Thoracic aorta endothelial cell (primary cell): ENCODE measurements at places on chromosomes 1 and 21. TPM values are rescaled to one million over a fixed set of nuclear protein-coding genes. Genes with fewer than 3 reads are reported as not detected.

The RAB25 gene
- not detected in 2 replicates for total RNA-seq

The PTPN22 gene
- 6.0 and 15.8 TPM in 2 replicates for total RNA-seq

The UCK2 gene
- total RNA-seq = 91.8 and 120 TPM in 2 replicates

The PADI4 gene
- total RNA-seq = not detected in 2 replicates

The DCDC2B gene
- not detected in 2 replicates for total RNA-seq

The PROX1 gene
- 0.53 and 2.1 TPM in 2 replicates for total RNA-seq

The MAP10 gene
- total RNA-seq = 1.9 and 2.8 TPM in 2 replicates

The OR2L2 gene
- total RNA-seq = not detected in 2 replicates

The DYNLT4 gene
- total RNA-seq = 0.22 TPM in 1 of 2 replicates, not detected in the other

The CFHR2 gene
- total RNA-seq = not detected in 2 replicates

The COL6A2 gene
- total RNA-seq = 0.50 and 0.80 TPM in 2 replicates

The OR10J4 gene
- not detected in 2 replicates for total RNA-seq

The AMY2A gene
- total RNA-seq = not detected in 2 replicates

The CLCA1 gene
- total RNA-seq = not detected in 2 replicates

The CRP gene
- total RNA-seq = 0.29 TPM in 1 of 2 replicates, not detected in the other

The AMY1C gene
- total RNA-seq = not detected in 2 replicates

The PM20D1 gene
- not detected in 2 replicates for total RNA-seq

The ERMAP gene
- 7.0 and 7.8 TPM in 2 replicates for total RNA-seq

The SPOCD1 gene
- total RNA-seq = 53.7 and 57.9 TPM in 2 replicates

The OR6K3 gene
- not detected in 2 replicates for total RNA-seq
